Neural progenitor cell (in vitro differentiated cells): ENCODE measurements at places on chromosomes 13 and 19. TPM values are rescaled to one million over a fixed set of nuclear protein-coding genes. Genes with fewer than 3 reads are reported as not detected.

The SWSAP1 gene
- 1.0 and 1.5 TPM in 2 replicates for total RNA-seq

The ZNF93 gene
- 72.7 and 79.0 TPM in 2 replicates for total RNA-seq

The ZNF627 gene
- 37.7 and 38.5 TPM in 2 replicates for total RNA-seq

The WDFY2 gene
- 18.3 and 18.4 TPM in 2 replicates for total RNA-seq

The TMPRSS9 gene
- total RNA-seq: 0.40 TPM in 1 of 2 replicates, not detected in the other

The ZNF44 gene
- total RNA-seq: 6.9 and 7.3 TPM in 2 replicates

The TEX26 gene
- not detected in 2 replicates for total RNA-seq

The GJB6 gene
- total RNA-seq: not detected in 2 replicates

The ZNF582 gene
- 2.5 and 4.0 TPM in 2 replicates for total RNA-seq

The MAB21L1 gene
- not detected in 2 replicates for total RNA-seq

The CEACAM8 gene
- total RNA-seq: not detected in 2 replicates

The NLRP4 gene
- not detected in 2 replicates for total RNA-seq

The RFC3 gene
- total RNA-seq: 62.9 and 82.7 TPM in 2 replicates

The LRP3 gene
- total RNA-seq: 7.5 and 40.0 TPM in 2 replicates

The FSD1 gene
- total RNA-seq: 48.3 and 104 TPM in 2 replicates

The SHC2 gene
- total RNA-seq: 3.2 and 15.9 TPM in 2 replicates

The CATSPERD gene
- not detected in 2 replicates for total RNA-seq

The CPB2 gene
- not detected in 2 replicates for total RNA-seq

The ZNF729 gene
- total RNA-seq: not detected in 2 replicates

The CBY2 gene
- 0.31 TPM in 1 of 2 replicates, not detected in the other for total RNA-seq
